ENCODE measurements at places on chromosomes 2 and 18.

DNA sequence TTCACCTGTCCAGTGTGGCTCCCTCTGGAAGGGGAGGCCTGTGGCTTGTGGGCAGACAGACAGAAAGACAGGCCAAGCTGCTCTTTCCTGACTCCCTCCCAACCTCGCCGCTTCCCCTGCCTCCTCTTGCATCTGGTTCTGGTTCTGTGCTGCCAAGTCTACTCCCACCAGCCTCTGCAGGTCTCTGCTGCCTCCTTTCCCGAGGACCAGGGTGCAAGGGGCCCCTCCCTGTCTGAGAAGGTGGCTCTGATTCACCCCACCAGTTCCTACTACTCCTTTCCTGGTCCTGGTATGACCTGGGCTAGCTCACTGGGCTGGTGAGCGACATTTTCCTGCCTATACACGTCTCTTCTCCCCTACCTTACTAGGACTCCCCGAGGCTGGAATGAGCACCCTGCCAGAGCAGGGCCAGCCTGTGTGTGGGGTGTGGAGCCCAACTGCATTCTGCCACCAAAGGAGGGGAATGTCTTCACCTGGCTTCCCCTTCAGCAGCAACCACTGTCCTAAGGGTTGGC is 238.5 kb downstream of the CELF4 start:
- DNase-seq: no peak

DNA sequence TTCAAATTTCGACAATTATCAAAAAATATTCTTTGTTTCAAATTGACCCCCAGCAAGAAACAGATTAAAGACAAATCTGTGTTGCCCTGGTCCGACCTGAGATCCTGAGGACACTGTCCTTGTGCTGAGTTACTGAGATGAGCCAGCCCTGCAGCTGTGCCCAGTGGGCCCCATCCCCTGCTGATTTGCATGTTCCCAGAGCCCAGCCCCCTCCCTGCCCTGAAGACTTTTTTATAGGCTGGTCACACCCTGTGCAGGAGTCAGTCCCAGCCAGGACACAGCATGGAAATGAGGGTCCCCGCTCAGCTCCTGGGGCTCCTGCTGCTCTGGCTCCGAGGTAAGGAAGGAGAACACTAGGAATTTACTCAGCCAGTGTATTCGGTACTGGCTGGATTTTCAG is 31.4 kb upstream of the ZNG1B start:
- DNase-seq: no peak

DNA sequence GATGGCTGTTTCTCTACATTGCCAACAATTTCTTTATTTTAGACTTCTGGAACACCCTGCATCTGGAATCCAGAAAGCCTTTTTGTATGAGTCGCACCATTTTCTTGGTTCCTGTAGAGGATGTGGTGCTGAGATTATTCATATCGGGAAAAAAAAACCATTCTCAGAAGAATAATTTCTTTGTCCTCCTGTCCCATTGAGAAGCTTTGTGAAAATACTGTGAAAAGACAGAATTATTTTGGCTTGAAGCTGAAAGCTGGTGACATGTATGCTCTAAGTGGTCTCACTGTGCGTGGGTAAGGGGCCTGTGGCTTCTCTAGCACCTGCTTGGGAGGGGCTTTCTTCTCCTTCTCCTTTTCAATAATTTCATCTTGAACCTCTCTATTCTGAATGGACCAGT is 138.4 kb downstream of the FAM210A start:
- DNase-seq: no peak

- no peak for DNase-seq
Observed at GRCh38 chr2:220228310-220229006, 601.0 kb downstream of the SLC4A3 start.

- DNase-seq: peak; percentile 86
Observed at GRCh38 chr2:3303583-3304406, 73.8 kb downstream of the EIPR1 start.
